ENCODE measurements at places on chromosomes 1 and 21.
A peak's percentile ranks its signal among the peaks of the same experiment; 100 is the strongest.

- no peak for DNase-seq
These were observed 1.0 kb upstream of the S100B start for GRCh38 chr21:46605767-46606426.

GRCh38 chr1:166952002-166952746 lies 23.2 kb downstream of the ILDR2 start:
- DNase-seq = peak; percentile 74

- no peak for DNase-seq
These were observed 16.5 kb upstream of the PRDM16 start for GRCh38 chr1:3052501-3052900.

DNA sequence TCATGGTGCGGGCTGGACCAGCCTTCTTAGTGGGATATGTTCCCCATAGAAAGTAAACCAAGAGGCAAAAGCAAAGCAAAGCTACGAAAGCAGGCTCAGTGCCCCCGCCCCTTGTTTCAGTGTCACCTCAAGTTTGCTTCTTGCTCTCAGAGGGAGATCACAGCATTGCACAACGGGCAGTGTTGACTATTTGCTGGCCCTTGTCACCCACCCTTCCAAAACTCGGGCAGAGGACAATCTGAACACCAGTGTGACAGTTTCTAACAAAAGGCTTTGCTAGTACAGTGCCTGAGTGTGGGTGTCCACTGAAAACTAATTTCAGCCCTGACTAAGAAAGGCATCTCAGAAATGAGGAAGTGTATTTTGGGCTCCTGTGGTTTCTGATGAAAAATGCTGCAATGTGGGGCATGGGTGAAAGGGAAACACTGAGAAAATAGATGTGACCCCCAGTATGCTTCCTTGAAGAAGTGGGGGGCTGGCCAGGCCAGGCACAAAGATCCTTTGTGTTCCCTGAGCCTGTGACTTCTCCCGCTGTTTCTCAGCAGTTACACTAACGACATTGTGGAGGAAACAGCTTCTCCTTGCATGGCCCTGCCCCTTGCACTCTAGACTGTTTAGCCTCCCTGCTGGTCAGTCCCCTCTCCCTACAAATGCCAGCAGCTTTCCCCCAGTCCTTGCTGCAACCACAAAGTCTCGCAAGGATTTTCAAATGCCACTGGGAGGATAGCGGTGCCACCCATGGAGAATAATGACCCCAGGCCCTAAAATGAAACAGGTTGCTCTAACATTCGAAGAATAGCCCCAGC lies 33.3 kb upstream of the KCNE1 start:
- DNase-seq = peak; percentile 91

DNA sequence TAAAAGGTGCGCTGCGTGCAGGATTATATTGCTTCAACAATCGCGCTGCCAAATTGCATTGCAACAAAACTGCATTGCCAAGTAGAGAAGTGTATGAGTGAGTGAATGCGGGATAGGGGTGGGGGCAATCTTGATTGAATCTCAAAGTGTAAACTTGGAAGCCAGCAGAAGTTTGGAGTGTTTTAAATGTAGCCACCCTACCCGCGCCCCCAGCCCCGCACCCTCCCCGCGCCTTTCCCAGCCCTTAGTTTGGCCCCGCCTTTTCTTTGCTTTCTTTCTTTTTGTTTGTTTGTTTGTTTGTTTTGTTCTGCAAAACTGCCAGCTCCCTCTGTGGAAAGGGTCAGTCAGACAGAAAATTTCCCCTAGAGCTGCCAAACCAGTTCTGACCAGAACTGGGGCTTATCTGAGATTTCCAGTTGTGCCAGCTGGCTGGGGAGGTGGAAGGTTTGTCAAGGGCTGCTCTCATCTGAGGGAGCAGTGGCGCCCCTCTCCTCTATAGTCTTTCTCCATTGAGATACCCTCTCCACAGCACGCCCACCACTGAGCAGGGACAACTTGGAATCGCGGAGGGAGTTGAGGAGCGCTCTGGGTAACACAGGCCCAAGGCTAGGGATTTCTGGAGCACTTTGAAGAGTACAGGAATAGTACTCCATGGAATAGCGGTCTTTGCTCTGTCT lies 666 bp upstream of the BEND5 start:
- DNase-seq = no peak

DNA sequence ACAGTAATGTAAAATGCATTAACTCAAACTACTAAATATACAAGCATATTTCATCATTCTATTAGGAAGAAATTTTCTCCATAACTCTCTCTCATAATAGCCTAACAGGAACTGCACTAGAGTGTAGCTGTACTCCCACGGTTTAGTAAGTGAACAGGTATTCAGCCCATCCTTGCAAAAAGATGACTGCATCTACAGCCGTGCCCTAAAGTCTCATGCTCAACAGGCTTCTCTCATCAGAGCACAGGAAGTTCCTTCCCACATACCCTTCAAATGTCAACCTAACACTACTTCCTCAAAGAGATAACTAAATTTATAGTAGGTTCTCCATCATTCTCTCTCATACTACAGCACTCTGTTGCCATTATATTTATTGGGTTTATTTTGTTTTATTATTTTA lies 251.6 kb downstream of the AKT3 start:
- peak; percentile 66 for DNase-seq

GRCh38 chr1:201335174-201335870 lies 42.2 kb downstream of the TNNT2 start:
- DNase-seq = no peak
